ENCODE measurements at places on chromosomes 5 and 9.

GRCh38 chr9:114131808-114132549 lies 23.4 kb upstream of the COL27A1 start:
- no peak for DNase-seq

DNA sequence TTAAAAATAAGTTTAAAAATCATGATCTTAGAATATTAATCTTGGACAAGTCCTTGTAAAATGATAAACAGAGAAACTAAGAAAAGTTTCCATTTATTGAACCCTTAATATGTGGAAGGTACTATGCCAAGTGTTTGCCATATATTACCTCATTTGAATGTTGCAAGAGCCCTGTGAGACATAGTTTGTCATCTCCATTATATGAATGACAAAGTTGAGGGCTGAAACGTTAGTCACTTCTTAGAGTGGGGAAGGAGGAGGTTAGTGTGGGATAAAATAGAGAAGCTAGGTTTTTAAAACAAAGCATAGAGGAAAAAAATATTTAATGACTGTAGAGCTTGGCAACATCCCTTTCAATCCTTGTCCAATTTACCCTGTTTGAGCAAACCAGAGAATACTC lies 2.0 kb downstream of the TNC start:
- DNase-seq = no peak

DNA sequence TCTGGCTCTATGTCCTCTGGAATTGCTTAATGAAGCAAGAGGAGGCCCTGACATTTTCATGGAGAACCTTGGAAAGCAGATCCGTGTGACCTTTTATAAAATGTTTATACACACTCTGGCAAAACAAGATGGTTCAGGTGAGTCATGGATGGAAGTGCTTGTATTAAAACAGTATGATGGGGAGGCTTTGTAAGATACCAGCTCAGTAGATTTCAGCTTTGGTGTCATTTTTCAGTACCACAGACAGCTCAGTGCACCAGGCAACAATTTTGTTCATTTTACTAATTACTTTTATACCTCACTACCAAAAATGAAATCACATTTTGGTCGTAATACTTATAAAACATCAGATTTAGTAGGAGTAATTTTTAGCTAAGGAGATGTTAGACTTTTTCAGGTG lies 5.2 kb downstream of the KCNN2 start:
- DNase-seq = no peak

DNA sequence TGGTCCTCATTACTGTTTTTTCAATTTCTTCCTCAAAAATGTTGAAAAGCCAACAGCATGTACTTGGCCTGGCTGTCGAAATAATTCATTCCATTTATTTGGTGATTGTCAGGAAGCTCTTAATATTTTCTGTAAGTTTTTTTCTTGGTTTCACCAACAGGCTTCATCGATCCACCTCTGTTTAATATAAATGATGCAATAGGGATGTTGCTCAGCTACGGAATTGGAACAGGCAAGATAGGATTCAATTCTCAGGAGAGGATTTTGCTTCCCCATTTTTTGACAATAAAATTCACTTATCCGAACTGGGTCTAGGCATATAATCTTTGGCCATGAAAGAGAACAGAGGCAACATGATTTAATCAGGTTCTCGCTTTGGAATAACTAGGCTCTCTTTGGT lies 30.8 kb downstream of the C5 start:
- DNase-seq = no peak

DNA sequence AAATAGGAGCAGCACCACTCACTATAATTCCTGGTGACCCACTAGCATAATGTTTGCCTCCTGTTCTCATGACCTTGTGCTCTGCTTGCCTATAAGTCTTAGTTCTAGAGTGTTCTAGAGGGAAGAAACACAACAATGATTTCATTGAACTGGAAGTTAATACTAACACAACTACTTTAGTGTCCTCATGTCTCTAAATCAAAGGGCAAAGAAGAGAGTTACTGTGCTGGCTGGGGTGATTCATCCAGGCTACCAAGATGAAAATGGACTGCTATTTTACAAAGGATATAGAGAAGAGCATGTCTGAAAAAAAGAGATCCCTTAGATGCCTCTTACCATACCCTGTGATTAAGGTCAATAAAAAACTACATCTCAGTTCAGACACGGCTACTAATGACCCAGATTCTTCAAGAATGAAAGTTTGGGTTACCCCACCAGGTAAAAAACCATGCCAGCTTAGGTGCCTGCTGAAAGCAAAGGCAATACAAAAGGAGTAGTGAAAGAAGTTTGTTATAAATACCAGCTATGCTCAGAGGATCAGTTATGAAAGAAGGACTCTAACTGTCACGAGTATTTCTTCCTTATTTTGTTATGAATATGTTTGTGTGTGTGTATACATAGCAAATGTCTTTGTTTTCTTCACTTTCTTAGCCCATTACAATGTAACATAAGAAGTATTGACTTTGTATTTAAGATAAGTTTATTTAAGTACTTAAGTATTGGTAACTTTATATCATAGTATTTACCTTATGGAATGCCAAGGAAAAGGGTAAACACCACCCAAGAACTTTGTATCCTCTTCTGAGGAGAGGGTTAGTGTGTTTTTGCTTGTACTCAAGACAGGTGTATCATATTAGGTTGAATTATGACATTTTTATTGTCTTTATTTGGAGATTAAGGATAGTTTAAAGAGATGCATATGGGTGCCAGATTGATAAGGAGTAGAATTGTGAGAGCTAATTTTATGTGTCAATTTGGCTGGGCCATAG lies 314.1 kb upstream of the PTGER4 start:
- DNase-seq = no peak

DNA sequence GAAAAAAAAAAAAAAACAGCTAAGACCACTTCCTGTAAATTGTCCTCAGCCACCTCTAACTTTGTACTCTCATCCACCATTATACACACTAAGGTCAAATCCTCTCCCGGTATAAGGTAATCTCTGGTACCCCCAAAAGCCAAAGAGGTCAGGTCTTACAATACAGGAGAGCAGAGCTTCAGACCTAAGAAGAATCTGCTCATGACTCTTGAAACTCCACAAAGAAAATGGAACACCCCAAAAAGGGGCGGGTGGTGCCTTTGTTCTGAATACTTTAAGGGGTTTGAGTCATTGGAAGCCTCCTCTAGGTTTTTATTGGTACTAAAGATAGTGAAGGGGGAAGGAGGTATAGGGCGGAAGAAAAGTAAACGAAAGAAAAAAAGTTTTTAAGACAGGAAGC lies 69.8 kb downstream of the COL15A1 start:
- DNase-seq = no peak

DNA sequence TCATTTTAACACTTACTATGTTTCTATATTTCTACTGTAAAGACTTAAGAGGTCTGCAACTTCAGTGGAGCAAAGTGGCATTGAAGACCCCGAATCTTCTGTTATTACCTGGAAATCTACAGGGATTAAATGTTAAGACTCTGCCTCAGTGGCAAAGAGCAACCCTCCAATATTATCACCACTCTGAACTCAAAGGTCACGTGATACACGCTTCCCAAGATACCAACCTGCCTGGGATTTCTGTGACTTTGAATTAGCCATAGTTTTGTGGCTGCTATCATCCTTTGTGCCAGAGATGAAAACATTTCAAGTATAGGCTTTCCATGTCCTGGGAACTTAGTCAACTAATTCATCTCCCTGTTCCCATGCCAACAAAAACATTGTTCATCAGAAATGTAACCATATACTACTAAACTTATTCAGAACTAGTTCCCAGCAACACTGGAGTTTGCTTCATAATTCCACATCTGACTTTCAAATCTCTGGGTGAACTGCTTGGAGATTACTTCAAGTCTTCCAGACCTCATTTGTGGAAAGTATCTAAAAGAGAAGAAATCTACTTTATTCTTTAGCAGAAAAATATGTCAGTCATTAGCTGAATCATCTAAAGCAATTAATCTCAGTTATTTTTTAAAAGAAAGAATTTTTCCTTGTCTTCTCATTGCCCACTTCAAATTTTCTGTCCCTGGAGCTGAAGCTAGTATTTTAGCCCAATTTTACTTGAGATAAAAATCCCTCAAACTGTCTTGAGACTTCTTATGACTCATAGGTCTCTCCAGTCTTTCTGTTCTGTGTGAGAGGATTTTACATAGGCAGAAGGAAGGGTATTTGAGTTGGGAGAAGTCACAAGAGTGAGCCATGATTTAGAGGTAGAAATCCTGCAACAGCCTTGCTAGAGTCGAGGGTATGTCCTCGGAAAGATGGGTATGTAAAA lies 83.0 kb downstream of the ZNF462 start:
- no peak for DNase-seq

GRCh38 chr5:7770436-7770835 lies 80.5 kb downstream of the CFAP90 start:
- DNase-seq = no peak

- no peak for DNase-seq
Measured at GRCh38 chr5:2753452-2754420, 2.3 kb upstream of the IRX2 start.

- no peak for DNase-seq
Measured at GRCh38 chr9:134666831-134667230, 25.2 kb downstream of the COL5A1 start.

DNA sequence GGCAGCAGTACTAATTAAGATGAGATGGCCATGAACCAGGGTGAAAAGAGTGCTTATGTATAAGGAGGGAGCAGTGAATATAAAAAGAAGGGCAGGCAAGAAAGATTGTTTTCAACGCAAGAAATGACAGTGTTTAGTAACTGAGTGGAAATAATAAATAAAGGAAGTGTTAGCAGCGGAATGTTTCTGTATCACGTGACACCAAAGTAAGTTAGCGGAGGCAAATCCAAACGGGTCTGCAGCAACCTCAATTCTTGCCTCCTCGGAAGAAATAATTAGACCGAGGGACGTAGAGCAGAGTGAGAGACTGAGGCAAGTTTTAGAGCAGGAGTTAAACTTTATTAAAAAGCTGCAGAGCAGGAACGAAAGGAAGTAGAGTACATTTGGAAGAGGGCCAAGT lies 15.4 kb upstream of the GAS1 start:
- DNase-seq = no peak
